ENCODE measurements at places on chromosomes 16 and 17.

DNA sequence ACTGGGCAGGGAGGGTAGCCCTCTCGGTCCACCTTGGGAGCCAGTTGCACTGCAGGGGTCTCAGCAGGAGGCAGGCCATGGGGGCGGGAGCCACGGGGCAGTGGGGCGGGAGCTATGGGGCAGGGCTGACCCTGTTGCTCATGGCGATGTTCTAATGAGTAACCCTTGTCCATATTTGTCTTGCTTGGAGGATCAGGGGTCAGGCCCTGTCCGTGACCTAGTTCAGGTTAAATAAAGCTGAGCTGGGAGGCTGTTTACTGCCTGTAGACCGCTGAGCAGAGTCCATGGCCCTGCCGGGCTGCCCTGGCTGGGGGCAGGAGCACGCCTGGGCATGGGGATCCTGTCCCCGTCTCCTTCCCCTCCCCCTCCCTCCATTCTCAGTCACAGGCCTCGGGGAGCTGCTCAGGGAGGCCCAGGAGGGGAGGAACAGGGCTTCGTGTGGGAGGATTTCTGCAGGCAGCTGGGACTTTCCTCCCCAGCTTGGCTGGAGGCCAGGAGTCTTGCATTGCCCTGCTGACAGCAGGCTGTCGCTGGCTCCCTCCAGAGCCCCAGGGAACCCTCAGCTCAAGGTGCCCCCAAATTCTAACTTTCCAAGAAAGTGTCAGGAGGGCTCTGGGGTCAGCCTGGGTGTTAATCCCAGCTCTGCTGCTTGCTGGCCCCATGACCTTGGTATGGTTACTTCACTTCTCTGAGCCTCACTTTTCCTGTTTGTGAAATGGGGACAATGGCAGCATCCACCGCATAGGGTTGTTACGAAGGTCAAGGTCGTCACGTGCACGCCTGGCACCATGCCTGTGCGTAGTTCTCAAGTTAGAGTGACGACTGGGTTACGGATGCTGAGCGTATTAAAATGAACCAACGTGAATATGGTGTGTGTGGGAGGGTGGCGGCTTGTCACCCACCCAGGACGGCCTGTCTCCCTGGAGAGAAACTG lies 6.1 kb upstream of the SERPINF2 start:
- DNase-seq, result peak; percentile 90

DNA sequence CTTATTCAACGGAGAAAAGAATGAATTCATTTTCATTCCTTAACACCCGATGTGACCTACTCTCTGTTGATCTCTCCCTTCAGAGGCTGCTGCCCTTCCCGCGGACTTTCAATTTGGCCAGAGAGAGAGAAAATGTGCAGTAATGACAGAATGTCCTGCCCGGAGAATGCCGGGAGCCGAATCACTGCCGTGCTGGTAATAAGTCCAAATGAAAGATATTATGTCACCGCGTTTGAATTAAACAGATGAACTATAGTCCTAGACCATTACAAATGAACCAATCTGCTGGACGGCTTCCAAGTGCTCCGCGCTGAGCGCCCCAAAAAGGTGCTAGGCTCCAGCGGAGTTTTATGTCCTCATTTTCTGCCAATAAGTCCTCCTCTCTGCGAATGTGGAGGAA lies 14.7 kb upstream of the C16orf82 start:
- no peak for DNase-seq

DNA sequence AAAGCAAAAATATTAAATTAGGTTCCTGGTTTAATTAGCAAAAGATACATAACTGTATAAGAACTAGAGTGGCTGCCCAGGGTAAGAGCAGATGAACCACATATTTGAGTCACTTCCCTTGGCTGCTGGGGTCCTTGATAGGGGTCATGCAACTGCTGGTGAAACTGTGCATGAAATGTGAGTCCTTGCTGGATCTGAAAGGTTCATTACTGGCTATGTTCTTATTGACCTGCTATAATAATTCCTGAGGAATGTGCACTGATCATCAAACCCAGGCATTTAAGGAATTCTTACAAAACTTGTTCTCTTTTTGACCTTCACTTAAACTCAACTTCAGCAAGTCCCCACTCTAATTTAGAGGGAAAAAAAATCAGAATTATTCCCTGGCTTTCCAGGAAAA lies 183.4 kb downstream of the ZNF18 start:
- no peak for DNase-seq

- no peak for DNase-seq
Measured at GRCh38 chr16:57863434-57864160, 61.3 kb upstream of the KIFC3 start.

DNA sequence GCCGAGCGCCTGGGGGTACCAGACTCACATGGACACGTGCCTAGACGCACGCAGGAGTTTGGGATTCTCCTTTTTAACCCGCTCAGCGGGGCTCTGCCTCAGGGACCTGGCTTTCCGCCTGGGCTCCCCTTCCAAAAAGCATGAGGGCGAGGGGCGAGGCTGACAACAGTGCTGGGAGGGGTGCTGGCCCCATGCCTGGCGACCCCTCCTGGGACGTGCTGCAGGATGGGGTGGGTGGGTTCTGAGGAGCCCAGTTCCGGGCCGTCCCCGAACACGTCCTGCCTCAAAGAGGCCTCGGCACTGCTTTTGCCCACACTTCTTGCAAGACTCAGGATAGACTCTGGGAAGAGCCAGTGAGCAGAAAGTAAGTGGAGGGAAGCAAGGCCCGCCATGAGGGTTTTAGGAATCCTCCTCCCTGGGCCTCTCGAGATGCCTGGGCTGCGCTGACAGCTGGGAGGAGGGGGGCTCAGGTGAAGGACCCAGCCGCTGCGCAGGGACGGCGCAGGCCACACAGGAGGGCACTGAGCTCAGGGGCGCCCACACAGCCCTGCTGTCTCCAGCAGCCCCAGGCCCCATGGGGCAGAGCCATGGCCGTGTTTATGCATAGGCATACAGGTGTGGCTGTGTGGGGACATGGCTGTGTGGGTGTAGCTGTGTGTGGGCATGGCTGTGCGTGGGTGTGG lies 15.4 kb upstream of the PABPN1L start:
- DNase-seq, result no peak

- peak; percentile 16 for DNase-seq
Measured at GRCh38 chr16:3645504-3646347, 8.8 kb upstream of the DNASE1 start.

DNA sequence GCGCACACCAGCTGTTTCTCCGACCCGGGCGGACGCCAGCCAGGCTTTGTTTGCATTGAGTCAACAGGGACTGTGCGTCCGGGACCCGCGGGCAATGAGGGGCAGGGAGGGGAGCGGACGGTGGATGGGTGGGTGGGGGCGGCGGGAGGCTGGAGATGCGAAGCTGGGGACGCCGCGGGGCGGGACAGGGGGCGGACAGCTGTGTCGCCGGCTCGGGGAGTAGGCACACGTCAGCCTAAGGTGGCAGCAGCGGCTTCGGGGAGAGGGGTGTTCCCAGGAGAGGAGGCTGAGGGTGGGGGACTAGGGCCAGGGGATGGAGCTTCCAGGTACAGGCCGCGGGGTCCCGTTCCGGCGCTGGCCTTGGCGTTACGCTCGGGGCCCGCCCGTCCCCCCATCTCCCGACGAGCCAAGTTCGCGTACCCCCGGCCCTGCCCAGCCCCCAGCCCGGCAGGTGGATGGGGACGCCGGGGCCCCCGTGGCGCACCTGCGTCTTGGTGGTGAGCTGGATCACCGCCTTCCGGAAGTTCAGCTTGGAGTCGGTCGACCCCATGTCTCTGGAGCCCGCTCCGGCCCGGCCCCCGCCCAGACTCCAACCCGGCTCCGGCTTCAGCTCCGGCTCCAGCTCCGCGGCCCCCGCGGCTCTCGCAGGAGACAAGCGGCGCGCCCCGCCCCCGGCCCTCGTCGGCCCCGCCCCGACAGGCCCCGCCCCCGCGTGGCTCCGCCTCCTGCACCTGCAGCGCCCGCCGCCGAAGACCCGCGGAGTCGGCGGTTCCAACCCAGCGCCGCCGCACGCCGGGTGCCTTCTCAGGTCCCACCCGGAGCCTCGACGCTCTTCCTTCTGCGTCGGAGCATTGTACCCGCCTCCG lies at the start of gene HID1:
Gene HID1 (minus strand): TSS at position 653 of the 866 bp plus-strand sequence. CDS start 103 bp downstream, at position 550.
- DNase-seq, result peak; percentile 86

GRCh38 chr17:32285306-32285705 lies 19.7 kb downstream of the RHBDL3 start:
- DNase-seq, result no peak

DNA sequence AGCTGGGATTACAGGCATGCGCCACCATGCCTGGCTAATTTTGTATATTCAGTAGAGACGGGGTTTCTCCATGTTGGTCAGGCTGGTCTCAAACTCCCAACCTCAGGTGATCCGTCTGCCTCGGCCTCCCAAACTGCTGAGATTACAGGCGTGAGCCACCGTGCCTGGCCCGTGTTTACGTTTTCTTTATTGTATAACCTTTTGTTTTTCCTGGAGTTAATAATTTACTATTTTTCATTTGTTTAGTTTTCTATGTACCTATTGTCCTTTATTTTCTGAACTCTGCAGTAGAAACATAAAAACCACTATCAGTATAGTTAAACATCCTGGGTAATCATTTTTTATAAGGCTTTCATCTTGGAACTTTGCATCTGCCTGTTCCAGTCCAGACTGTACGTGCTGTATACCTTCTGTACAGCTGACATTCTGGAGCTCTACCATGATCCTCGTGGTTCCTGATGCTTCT lies 73.6 kb downstream of the PPM1E start:
- DNase-seq, result no peak

- no peak for DNase-seq
Measured at GRCh38 chr17:15112846-15113617, 152.1 kb downstream of the PMP22 start.

DNA sequence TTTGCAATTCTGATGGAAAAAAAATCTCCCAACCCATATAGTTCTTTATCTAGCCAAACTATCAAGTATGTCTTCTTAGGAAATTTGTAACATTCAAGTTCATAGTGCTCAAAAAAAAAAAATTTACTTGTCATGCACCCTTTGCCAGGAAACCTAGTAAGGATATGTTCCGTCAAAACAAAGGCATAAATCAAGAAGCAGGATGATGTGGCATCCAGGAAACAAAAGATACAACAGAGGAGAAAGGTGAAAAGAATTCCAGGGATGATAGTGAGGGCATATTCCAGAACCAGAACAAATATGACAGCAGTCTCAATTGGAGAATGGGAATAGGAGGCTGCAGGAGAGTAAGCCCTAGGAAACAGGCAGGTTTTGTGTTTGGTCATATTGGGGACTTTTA lies 104.6 kb downstream of the SPAG9 start:
- no peak for DNase-seq

- no peak for DNase-seq
Measured at GRCh38 chr17:49588312-49588711, 12.6 kb downstream of the NXPH3 start.

- DNase-seq, result no peak
Measured at GRCh38 chr17:17377071-17377967, 74.1 kb downstream of the NT5M start.

- no peak for DNase-seq
Measured at GRCh38 chr17:19727501-19728078, 11.2 kb upstream of the SLC47A2 start.

- DNase-seq, result no peak
Measured at GRCh38 chr16:114327-114726, 24.1 kb downstream of the NPRL3 start.

DNA sequence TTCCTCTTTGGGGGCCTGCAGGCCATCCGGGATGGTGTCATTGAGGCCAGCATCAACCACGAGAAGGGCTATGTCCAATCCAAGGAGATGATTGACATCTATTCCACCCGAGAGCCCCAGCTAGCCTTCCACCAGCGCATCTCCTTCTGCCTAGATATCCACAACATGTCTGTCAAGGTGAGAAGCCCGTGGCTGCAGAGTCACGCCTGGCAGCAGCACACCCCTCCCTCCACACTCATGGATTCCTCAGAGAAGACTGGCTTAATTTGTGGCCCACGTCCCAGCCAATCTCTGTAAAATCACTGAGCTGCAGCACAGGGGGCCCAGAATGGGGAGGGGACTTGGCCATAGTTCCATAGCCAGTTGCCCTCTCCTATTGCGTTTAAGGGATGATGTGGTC lies 15.6 kb downstream of the PSMD3 start:
- no peak for DNase-seq

DNA sequence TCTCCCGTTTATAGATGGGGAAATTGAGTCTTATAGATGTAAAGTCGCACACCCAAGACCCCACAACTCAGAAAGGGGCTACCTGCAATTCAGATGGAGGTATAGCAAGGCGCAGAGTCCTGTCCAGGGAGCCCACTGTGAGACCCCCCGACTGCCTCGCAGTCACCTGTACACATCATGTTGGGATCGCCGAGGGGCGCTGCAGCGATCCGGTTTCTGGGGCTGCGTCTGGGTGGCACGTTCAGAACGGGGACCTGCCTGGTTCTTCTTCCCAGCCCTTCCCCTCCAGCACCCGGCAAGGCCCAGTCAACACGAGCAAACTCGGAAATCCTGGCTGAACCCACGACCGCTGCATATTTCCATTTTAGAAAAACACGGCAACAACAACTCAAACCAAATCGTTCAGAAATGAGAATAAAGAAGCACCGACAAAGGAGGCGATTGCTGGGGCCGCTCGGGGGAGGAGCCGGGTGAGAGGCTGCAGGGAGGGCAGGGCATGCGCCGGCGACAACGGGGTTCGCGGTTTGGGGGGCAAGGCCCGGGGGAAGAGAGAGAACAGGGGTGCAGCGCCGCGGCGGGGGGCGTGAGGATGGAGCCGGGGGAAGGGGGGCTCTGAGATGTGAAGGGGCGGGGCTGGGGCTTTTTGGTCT lies 643 bp downstream of the HSDL1 start:
- DNase-seq, result peak; percentile 46

DNA sequence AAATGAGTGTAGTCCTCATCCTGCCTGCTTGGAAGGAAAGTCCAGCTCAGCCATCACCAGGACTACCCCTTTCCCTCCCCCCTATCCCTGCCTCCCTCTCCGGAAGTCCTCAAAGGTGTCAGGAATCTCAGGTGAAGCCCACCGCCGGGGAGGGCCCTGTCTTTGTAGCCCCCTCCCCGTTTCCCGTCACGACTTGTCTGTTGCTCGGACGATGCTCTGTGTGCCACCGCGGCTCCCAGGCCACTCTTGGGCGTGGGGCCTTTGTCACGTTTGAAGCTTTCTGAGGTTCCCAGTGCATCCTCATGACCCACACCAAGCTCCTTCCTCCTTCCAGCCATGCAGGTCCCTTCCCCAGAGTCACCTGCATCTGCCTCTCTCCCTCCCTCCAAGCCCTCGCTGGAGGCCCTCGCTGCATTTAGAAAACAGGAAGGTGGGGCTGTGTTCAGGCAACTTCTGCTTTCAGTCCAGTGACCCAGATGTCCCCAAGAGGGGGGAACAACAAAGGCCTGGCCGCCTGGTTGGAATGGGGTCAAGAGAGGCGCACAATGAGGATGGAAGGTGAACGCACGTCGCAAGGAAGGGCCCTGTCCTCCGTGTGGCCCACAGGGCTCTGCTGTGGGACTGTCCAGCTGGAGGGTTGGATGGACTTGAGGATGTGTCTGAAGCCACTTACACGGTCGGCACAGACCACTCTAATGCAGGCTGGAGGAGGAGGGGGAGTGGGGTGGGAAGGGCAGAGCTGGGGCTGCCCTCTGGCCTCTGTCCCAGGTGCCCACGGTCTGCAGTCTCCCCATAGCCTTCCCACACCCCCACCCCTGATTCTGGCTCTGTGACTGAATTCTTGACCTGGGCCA lies 59.9 kb downstream of the OR1D5 start:
- DNase-seq, result peak; percentile 69

Data from GM10248 (cell line).